ENCODE measurements at places on chromosomes 2 and 18. TPM values are rescaled to one million over a fixed set of nuclear protein-coding genes. Genes with fewer than 3 reads are reported as not detected.

The AGFG1 gene
- 86.4 TPM for total RNA-seq

DNA sequence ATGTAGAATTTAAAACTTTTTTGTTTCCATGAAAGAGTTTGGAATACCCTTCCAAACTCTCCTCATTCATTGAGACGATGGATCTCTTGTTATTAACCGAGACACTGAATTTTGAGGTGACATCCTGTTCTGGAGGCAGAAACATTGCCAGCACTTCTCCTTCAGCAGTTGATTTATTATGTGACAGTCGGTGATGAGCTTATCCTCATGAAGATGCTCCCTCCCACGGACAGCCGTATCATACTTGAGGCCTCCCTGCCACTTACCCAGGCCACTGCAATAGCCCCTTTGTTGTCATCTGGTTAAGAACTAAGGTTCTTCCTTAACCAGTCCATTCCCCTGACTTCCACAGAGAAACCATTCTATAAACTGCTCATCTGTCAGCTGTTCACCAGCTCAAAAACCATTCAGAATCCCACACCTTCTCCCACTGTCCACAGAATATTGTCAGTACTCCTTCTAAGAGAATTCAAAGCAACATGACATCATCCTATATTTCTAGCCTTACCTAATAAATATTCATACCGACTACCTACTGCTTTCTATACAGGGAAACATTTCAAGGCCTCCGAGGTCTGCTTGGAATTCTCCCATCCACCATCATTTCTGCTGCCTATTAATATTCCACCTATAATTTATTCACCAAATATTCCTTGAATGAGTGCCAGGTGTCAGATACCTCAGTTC, 139.0 kb upstream of the TRIB2 start:
- H3K27me3 ChIP-seq: no peaks in the 10 kb centered on the region
- H3K27ac ChIP-seq: no peak overlapping the region
- H3K4me3 ChIP-seq: no peak overlapping the region
- DNase-seq: no peak
- H3K4me1 ChIP-seq: no peaks in the 10 kb centered on the region
- no peaks in the 10 kb centered on the region for H3K36me3 ChIP-seq

The RTN4 gene
- 243 TPM for total RNA-seq

GRCh38 chr18:79480171-79481045, 84.7 kb downstream of the NFATC1 start:
- no peaks in the 10 kb centered on the region for H3K36me3 ChIP-seq
- DNase-seq: no peak
- peaks cover 11% of the 10 kb centered on the region for H3K4me1 ChIP-seq
- no peak overlapping the region for H3K4me3 ChIP-seq
- no peaks in the 10 kb centered on the region for H3K27me3 ChIP-seq

DNA sequence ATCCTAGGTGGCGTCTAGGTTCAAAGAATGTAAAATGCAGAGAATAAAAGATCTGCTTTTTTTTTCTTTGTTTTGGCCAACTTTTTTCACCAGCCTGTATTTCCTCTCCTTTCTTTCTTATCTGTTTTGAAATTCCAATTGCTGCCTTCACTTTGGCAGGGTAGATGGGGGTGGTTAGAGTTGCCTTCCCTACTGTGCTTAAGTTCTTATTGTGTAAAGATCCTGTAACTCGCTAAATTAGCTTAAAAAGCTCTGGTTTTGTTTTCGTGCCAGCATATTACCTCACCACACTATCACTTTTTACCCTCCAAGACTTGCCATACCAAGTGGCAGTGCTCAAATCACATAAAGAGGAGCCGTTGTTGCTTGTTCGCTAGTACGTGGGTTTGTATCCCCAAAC, 921.7 kb downstream of the DPP10 start:
- DNase-seq: no peak
- H3K36me3 ChIP-seq: no peaks in the 10 kb centered on the region
- H3K27me3 ChIP-seq: no peaks in the 10 kb centered on the region
- no peak overlapping the region for H3K27ac ChIP-seq
- H3K4me3 ChIP-seq: no peak overlapping the region
- no peaks in the 10 kb centered on the region for H3K4me1 ChIP-seq

DNA sequence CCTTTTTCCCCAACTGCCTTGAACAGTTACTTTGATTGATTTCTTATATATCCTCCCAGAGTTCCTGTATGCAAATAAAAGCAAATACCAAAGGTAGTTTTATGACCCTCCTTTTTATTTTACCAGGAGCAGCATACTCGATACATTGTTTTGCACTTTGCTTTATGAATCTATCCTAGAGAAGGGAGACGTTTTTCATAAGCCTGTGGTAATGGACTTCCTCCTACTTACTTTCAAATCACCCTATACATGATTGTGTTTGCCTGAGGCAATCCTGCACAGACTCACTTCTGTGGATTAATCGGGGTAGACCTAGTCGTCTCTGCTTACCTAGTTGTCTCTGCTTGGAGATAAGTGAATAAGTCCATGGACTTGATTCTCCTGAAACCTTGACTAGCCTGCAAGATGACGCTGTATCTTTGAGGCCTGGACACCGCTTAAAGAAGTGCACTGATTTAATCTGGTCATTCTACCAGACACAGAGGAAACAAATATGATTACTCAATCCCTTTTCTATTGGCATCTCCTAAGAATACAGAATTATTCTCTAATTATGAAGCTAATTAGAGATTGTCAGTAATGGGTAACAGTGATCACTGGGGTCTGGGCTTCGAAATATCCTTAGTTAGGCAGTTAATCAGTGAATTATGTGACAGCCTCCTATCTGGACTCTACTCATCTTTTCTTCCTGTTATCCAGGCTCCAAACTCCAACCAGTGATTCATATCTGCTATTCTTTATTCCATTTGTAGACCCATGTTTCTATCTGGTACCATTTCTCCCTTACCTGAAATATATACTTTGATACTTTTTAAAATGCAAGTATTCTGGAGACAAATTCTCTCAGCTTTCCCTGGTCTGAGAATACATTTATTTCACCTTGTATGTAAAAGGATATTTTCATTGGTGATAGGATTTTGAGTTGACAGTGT, 447.4 kb upstream of the TRIB2 start:
- no peaks in the 10 kb centered on the region for H3K4me1 ChIP-seq
- no peaks in the 10 kb centered on the region for H3K36me3 ChIP-seq
- DNase-seq: no peak
- no peaks in the 10 kb centered on the region for H3K27me3 ChIP-seq

The SLC23A3 gene
- total RNA-seq: 1.4 TPM

The LINC00305 gene
- 0.32 TPM for total RNA-seq

DNA sequence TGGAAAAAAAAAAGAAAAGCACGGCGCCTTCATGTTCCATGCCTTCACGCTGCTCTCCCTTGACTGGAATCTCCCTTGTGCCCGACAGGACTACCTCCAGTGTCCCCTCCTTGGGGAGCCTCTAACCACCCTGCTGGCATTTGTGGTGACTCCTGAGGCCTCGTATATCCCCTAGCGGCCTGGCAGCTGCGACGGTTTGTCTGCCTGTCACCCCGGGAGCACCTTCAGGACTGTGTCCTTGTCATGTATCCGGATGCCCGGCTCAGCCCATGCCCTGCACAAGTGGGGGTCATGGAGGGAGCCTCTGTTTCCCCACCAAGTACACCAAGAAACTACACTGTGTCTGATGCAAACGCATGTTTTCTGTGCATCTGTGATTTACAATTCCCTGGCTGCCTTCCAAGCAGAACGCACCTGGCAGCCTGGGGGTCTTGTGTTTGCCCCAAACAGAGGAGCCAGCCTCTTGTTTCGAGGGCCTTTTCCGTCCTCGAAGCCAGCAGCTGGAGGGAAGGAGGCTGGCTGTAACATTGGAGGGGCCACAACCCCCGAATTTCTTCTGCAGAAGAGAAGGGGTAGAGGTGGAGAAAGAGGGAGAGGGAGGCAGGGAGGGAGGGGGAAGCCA, 18.9 kb downstream of the TWIST2 start:
- peak overlapping the region; percentile 71 for H3K27ac ChIP-seq
- H3K4me3 ChIP-seq: no peak overlapping the region
- DNase-seq: no peak
- no peaks in the 10 kb centered on the region for H3K27me3 ChIP-seq
- H3K36me3 ChIP-seq: no peaks in the 10 kb centered on the region

The ZNF521 gene
- total RNA-seq: 13.3 TPM

The DUSP2 gene
- 7.2 TPM for total RNA-seq

DNA sequence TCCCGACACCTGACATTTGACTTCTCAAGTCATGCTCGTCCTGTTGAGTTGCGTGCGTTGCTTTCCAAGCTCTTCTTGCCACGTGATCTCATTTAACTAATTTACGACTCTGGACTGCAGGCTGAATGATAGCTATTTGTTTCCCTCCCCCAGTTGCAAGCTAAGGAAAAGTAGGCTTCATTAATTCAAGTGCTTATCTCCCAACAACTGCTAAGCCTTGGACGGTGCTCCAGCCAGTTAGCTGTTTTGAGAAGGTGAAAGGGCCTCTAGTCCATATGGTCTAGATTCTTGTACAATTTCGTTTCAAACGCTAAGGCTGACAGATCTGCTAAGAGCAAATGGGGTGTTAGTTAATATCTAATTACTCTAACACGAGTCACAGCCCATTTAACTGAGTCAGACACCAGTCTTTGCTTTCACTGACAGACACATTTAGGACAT, 21.1 kb downstream of the GPR45 start:
- H3K4me1 ChIP-seq: no peaks in the 10 kb centered on the region
- no peak overlapping the region for H3K27ac ChIP-seq
- no peak overlapping the region for H3K4me3 ChIP-seq
- H3K27me3 ChIP-seq: no peaks in the 10 kb centered on the region
- no peak for DNase-seq

DNA sequence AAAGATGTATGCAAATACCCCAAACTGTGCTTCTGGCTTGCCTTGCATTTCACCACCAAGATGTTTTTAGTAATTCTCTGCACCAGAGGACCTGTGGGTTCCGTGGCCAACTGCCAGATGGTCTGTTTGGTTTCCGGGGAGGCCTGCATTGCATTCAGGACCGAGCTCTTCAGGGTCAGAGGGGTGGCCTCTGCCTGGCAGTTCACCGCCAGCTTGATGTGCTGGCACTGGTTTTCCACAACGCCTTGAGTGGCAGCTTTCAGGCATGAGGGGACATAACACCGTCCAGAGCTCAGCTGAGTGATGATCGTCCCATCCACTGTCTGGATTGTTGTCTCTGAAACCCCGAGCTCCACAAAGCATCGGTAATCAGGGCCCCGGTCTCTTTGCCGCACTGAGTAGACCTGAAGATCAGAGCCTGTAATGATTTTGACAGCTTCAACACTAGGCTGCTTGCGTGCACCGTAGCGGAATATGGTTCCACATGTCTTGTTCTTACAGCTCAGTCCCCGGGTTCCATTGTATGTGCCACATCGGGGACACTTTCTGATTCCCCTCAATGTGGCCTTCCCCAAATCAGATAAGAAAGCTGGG, 9.4 kb downstream of the C2orf42 start:
- DNase-seq: no peak
- H3K4me3 ChIP-seq: no peak overlapping the region
- H3K4me1 ChIP-seq: no peaks in the 10 kb centered on the region
- no peak overlapping the region for H3K27ac ChIP-seq
- H3K36me3 ChIP-seq: no peaks in the 10 kb centered on the region
- H3K27me3 ChIP-seq: no peaks in the 10 kb centered on the region

The ANKRD36C gene
- total RNA-seq: 24.9 TPM

DNA sequence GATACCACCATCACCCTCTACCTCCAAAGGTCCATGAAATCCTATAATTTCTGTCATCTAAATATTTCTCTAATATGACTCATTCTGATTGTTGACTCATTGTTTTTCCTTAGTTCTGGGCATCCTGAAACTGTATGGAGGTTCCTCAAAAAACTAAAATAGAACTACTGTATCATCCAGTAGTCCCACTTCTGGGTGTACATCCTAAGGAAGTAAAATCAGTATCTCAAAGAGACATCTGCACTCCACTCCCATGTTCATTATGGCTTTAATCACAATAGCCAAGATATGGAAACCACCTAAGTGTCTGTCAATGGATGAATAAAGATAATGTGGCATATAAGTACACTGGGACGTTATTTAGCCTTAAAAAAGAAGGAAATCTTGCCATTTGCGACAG, 125.8 kb upstream of the MYO3B start:
- no peak overlapping the region for H3K27ac ChIP-seq
- no peak overlapping the region for H3K4me3 ChIP-seq
- DNase-seq: no peak
- H3K36me3 ChIP-seq: no peaks in the 10 kb centered on the region
- no peaks in the 10 kb centered on the region for H3K27me3 ChIP-seq

- H3K27me3 ChIP-seq: no peaks in the 10 kb centered on the region
- H3K4me1 ChIP-seq: peaks cover 25% of the 10 kb centered on the region
- H3K36me3 ChIP-seq: no peaks in the 10 kb centered on the region
- peak overlapping the region; percentile 99 for H3K27ac ChIP-seq
These were observed 224.3 kb downstream of the ANAPC1 start for GRCh38 chr2:111659361-111660333.

- DNase-seq: no peak
- H3K27ac ChIP-seq: no peak overlapping the region
- H3K36me3 ChIP-seq: no peaks in the 10 kb centered on the region
These were observed 55.1 kb downstream of the MAP3K20 start for GRCh38 chr2:173130496-173131465.

GRCh38 chr2:236904389-236905263, 181.1 kb upstream of the COPS8 start:
- H3K4me1 ChIP-seq: peaks cover 6% of the 10 kb centered on the region
- H3K4me3 ChIP-seq: no peak overlapping the region
- DNase-seq: no peak

DNA sequence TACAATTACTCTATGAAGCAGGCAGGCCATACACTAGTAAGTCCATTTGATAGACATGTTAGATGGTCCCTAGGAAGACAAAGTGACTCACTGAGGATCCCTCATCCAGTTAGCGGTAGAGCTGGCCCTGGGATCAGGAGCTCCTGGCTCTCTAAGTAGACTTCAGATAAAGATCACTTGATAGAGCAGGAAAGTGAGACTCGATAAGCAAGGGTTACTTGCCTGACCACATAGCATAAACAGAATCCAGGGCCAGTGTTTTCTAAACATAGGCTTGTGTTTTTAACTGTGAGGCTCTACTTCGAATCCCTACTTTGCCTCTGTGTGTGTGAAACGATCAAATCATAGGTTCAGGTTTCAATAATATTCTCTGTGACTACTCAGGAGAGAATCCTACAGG, 355.2 kb upstream of the TRIB2 start:
- no peaks in the 10 kb centered on the region for H3K4me1 ChIP-seq
- no peaks in the 10 kb centered on the region for H3K27me3 ChIP-seq
- H3K4me3 ChIP-seq: no peak overlapping the region
- no peak for DNase-seq
- no peak overlapping the region for H3K27ac ChIP-seq

DNA sequence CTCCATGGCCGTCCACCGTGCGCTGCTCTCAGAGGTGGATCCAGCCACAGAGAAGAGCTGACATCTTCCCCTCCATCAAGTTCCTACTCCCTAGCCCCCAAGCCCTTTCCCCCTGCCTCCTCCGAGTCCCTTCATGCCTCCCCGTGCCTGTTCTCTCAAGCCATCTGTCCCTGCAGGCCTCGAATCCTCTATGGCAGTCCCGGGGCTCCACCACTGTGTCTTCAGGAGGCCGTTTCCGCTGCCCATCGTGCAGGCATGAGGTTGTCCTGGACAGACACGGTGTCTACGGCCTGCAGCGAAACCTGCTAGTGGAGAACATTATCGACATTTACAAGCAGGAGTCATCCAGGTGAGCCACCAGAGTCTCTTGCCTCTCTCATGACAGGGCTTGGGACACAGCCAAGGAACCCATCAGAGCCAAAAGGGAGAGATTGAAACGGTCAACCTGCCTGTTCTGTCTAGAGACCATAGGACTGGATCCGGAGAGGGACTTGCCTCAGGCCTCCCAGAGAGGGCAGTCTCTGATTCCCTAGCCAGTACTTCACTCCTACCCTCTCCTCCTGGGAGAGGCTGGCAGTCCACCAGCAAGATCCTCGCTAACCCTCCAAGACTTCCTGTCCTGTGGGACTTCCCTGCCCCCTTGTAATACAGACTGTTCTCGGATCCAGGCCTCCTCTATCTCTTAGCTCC, 9.7 kb downstream of the UCN start:
- peaks cover 3% of the 10 kb centered on the region for H3K4me1 ChIP-seq
- no peak for DNase-seq
- H3K36me3 ChIP-seq: no peaks in the 10 kb centered on the region
- no peaks in the 10 kb centered on the region for H3K27me3 ChIP-seq
- no peak overlapping the region for H3K4me3 ChIP-seq

Measured in hepatocyte (in vitro differentiated cells).